Stimulated activated CD4-positive, alpha-beta T cell treated with anti-CD3 and anti-CD28 coated beads, Interleukin-2, amount 100 ng/mL, for 4 hours (primary cell): ENCODE measurements at places on chromosomes 4 and X.
A peak's percentile ranks its signal among the peaks of the same experiment; 100 is the strongest.

GRCh38 chr4:66681962-66682361, 863.3 kb downstream of the CENPC start:
- DNase-seq, result no peak

GRCh38 chr4:53307210-53307609, 58.7 kb downstream of the SCFD2 start:
- DNase-seq, result no peak

GRCh38 chr4:103721251-103721650, 1.5 kb upstream of the TACR3 start:
- DNase-seq, result no peak

DNA sequence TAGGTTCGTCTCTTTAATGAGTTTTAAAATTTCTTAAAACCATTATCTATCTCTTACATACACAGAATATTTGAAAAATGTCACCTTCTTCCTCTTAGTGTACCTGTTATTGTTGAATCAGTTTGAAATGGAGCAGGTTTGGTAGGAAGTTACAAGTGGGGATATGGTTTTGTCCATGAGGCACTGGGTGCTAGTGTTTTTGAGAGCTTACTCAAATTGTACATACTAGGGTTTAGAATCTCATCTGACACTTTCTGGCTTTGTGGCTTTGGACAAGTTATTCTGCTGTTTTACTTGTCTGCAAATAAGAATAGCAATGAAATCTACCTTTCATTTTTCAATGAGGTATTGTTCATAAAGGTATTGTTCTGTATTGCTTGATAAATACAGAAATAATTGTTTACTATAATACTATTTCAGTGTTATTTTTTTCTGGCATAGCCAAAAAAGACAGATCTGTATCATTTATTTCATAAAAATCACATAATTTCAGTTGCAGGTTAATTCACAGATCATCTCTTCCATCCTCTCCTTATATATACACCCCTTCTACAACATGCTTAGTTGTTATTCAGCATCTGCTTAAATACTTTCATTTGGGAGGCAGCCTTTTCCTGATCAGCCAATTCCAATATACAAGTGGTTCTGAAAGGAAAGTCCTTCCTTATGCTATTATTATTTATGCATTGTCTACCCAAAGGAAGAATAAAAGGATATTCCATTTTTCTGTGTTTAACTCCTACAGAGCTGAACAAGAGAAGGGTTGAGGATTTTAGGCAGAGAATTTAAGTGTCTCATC, 13.3 kb downstream of the NCAPG start:
- DNase-seq, result no peak

DNA sequence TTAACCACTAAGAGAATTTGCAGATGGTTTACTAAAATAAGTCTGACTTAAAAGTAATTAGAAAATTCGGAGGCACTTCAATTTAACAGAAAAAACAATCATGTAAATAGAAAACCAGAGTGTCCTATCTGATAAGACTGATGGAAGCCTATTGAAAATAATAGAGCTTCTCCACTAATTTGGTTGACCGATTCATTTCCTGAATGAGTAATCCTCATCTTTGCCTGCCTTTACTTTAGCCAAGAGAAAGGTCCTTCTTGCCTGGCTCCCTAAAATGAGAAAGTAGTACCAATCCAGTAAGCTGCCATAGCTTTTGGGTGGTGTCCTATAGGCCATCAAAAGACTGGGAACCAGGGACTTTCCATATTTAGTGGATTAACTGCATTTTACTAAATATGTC, 48.4 kb downstream of the KCNIP4 start:
- DNase-seq, result no peak

- peak; percentile 3 for DNase-seq
These were observed 143.5 kb upstream of the GALNT7 start for GRCh38 chr4:173025131-173025530.

GRCh38 chrX:23387550-23388184, 53.0 kb downstream of the PTCHD1 start:
- no peak for DNase-seq

DNA sequence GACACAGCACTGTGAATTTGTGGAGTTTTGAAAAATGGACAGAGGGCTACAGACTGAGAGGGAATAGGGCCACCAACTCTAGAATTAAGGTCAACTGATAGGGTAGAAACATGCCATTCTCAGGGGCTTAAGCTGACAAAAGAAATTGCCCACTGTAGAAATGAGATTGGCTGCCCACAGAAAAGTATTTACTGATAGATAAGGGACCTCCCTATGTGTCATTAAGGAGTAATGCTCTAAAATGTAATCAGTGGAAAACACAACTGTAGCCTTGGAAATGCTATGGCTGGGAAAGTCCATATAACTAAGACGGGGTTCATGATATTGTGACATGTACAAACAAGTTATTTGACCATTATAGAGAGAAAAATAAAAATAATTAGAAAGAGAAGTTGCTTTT, 4.6 kb downstream of the RTL9 start:
- DNase-seq, result no peak

DNA sequence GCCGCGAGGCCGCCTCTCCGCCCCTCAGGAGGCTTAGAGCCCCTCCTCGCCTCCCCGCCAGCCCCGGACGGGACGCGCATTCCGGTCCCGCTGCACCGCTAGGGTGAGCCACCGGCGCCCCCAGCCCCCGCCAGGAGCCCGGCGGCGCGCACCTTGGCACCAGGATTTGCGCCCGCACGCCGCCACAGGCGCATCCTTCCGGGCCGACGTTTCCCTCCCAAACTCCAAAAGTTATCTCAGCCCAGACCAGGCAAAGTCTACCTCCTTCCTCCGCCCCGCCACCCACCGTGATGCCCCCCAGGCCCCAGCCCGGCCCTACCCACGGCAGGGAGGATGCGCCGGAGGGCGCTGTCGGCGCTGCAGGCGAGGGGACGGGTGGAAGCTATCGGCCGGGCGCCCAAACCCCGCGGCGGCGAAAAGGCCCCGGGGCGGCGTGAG, 538 bp downstream of the SCML2 start:
- DNase-seq, result peak; percentile 2

DNA sequence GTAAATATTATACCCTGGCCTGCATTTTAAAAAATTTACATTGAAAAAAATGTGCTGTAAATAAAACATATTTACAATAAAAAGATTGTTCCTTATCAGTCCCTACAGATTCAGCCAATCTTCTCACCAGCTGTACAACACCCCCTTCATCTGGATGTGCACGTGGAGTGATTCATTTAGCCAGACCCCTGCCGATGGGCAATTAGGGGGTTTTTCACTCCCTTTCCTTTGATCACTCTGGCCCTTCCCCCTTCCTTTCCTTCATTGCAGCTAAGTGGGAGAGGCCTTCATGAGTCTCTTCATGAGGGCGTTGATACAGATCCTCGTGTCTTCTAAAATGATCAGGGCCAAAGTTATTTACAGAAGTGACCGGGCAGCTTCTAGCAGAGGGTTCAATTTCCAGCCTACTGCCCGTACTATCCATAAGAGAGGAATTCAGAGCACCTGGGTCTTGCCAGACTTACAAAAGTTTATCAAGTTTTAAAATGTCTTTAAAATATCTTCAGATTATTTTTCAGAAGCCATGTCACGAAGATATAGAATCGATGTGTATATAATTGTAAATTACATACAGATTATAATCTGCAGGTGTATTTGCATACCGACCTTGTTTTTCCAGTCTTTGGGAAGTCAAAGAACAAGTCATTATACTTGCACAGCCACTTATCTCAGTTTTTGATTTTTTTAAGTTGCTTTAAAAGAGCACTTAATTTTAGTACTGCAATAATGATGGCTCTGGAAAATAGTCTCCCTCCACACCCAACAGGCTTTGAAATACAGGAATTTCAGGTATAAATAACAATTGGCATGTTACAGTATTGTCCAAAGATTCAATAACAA, 21.4 kb upstream of the RASL11B start:
- no peak for DNase-seq

DNA sequence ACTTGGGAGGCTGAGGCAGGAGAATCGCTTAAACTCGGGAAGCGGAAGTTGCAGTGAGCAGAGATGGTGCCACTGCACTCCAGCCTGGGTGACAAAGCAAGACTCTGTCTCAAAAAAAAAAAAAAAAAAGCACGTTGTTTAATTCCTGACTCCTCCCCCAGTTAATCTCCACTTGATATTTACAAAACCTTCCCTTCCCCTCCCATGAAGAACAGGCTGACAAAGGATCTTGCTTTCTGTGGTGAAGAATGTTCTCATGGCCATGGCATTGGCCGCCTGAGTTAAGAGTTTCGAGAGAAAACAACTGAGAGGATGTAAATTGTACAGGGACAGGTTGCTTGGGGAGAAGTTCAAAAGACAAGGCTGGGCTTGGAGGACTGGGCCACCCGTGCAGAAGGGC, 168.2 kb upstream of the BCOR start:
- no peak for DNase-seq

- DNase-seq, result no peak
These were observed 873.4 kb upstream of the PCDH10 start for GRCh38 chr4:132275583-132276121.
